NCI-H1694 treated with DMSO at 0.1 percent for 48 hours (cell line): ENCODE measurements at places on chromosomes 16 and 17.

- DNase-seq = no peak
Measured at GRCh38 chr17:78748730-78749317, 33.2 kb downstream of the CYTH1 start.

DNA sequence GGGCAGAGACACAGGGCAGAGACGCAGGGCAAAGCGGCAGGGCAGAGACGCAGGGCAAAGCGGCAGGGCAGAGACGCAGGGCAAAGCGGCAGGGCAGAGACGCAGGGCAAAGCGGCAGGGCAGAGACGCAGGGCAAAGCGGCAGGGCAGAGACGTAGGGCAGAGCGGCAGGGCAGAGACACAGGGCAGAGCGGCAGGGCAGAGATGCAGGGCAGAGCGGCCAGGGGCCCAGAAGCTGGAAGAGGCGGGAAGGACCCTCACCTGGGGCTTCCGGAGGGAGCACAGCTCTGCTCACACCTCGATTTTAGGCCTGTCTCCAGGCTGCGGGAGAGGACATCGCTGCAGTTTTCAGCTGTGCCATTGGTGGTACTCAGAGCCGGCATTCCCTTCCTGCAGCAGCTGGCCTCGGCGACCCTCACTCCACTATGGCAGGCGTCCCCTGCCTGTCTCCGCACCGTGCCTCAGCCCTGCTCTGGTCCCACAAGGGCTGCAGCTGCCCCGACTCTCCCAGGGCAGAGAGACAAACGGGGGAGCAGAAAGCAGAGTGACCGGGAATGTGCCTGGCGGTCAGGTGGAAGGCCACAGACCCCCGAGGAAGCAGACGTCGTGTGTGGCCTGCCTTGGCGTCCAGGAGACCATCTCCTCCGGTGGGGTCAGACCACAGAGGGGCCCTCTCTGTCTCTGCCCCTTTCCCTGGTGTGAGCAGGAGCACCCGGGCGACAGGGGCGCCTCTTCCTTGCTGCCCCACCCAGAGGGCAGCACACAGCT lies 29.9 kb downstream of the SOX8 start:
- DNase-seq = no peak

DNA sequence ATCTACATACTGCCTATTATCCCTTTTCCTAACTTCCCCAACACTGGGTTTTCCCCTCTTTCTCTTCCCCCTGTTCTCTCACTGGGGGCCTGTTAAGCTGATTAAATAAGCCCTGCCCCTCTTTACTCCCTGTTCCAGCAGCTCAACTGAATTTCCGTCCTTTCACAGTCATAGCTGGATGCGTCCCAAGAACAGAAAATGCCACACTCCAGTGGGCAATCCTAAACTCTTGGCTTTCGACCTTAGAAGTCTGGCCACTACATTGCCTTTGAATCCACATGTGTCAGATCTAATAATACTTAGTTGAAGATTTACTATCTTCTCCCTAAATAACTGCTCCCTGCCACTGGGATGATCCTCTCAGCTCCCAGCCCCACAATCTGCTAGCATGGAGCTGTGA lies 34.5 kb downstream of the KCNJ16 start:
- DNase-seq = no peak

DNA sequence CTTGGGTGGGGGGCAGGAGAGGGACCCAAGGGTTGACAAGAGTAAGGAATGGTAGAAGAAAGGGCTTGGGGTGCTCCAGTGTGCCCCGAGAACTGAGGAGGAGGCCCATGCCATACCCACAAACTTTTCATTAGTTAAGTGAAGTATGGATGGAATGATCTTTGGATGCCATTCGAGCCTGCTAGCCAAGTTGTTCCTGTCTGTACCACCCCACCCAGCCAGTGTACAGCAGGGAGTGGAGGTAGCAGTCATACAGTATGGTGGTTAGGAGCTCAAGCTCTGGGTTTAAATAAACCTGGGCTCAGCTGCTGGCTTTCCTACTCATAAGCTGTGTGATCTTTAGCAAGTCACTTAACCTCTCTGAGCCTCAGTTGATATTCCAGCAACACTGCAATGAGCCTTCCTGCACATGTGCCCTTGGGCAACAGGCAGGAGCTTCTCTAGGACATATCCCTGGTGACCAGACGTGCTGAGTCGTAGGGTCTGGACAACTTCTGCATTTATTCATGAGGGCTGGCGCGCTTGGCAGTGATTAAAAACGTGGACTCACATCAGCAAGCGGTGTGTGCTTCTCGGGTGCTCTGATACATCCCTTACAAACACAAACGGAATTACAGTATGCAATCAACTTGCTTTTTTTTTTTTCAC lies 22.9 kb downstream of the ITPRIPL2 start:
- no peak for DNase-seq

GRCh38 chr16:48608452-48608851 lies 1.5 kb downstream of the N4BP1 start:
- DNase-seq = no peak

DNA sequence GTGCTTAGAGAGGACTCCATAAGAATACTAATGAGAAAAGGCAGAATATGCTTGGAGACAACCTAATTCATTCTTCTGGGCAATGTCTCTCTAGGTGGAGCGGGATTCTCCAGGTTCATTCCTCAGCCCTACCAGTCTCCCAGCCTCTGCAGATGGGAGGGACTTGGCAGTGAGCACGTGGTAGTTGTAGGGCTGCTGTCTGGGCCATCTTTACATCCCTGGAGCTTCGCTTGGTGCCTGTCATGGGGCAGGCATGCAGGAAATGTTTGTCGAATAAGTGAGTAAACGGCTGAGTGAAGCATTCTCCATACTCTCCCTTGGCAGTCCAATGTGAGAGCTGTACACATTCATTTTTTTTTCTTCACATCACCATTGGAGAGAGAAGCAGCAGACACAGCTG lies 387.5 kb downstream of the UTP18 start:
- no peak for DNase-seq

DNA sequence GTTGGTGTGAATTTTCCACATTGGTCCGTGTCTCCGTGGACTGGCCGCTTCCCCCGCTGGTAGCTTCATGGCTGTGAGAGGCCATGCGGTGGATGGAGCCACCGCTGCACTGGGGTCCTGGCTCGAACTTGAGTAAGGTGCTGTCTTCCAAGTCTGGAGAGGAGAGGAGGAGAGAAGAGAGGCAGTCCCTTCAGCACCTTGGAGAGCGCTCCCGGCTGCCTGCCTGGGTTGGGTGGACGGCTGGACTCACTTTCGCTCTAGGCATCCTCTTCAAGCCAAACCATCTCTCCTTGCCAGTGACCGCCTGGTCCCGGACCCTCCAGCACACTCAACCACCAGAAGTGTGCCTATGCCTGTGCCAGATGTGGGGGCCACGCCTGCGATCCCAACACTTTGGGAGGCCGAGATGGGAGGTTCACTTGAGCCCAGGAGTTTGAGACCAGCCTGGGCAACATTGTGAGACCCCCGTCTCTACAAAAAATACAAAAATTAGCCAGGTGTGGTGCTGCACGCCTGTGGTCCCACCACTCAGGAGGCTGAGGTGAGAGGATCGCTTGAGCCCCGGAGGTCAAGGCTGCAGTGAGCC lies 6.2 kb downstream of the JPH3 start:
- no peak for DNase-seq

- no peak for DNase-seq
Measured at GRCh38 chr16:49690778-49691177, 165.1 kb downstream of the ZNF423 start.

GRCh38 chr17:82528484-82529265 lies 9.1 kb downstream of the FOXK2 start:
- DNase-seq = peak; percentile 32

GRCh38 chr17:2102931-2103809 lies 48.3 kb downstream of the HIC1 start:
- DNase-seq = no peak

DNA sequence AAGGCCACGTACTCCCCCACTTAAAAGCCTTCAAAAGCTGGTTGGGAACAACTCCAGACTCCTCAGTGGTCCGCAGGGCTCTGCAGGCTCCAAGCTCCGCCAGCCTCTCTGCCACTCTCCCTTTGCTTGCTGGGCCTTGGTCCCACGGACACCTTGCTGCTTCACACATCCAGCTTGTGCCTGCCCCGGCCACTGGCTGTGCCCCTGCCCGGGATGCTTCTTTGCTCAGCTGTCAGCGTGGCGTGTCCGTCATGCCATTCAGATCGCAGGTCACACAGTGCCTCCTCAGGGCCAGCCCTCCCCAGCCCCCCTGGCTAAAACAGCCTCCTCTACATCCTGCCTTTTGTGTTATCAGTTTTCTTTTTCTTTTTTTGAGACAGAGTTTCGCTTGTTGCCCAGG lies 11.8 kb downstream of the ASPHD1 start:
- no peak for DNase-seq

- no peak for DNase-seq
Measured at GRCh38 chr16:51949282-51949681, 597.7 kb downstream of the TOX3 start.

- no peak for DNase-seq
Measured at GRCh38 chr17:59899099-59899498, 6.2 kb downstream of the RPS6KB1 start.

- DNase-seq = peak; percentile 19
Measured at GRCh38 chr17:77881545-77881944, 77.0 kb upstream of the TNRC6C start.

DNA sequence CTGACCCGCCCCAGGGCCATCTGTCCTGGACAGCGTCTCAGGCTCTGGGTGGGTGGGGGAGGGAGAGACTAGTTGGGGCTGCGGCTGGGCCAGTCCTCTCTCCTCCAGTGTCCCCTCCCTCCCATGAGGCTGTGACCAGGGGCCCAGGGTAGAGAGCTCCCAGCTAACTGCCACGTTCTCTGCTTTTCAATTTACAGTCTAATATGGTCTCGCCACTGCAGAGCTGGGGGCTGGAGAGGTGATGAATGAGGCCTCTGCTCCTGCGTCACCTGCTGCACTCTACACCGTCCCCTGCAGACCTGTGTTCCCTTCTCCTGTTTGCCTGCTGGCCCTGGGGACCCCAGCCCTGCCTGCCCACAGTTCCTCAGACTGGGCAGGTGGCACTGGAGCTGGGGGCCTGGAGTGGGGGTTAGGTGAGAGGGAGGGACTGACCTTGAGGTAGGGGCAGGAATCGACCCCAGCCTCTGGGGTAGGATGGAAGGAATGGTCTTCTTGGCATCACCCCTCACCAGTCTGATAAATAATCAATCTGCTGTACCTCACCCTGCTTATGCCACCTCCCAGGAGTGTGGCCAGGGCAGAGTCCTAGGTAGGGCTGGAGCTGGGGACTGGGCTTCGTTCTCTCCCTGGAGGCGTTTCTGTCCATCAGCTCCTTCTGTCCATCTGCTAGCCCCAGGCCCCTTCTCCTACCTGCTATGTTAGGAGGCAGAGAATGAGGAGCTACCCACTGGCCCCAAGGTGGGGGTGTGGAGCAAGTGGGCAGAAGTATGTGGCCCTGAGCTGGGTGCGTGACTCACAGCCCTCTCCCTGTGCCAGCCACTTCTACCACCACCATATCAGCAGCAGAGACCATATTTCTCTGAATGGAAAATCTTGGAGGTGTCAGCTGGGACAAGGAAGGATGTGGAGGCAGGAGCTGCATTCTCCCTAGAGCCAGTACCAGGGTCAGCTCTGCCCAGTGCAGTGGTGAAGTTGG lies 12.9 kb downstream of the SEZ6 start:
- DNase-seq = no peak

DNA sequence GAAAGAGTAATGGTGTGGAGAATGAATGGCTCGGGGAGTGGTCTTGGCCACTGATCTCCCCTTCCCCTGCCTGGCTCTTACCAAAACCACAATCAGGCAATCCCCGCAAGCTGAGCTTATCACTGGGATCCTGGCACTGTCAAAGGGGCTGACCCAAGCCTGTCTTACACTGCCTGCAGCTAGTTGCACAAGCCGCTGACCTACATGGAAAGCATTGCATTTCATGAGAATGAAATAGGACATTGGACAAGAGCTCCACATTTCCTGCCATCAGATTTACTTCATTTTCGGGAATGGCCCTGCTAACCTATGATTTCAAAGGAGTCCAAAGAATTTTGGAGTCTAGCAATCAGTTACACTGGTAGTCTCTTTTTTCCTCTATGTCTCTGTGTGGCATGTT lies 146.4 kb downstream of the PCTP start:
- no peak for DNase-seq

- no peak for DNase-seq
Measured at GRCh38 chr16:49351096-49351487, 22.5 kb upstream of the C16orf78 start.

GRCh38 chr16:23025692-23026307 lies 123.5 kb downstream of the USP31 start:
- DNase-seq = no peak

DNA sequence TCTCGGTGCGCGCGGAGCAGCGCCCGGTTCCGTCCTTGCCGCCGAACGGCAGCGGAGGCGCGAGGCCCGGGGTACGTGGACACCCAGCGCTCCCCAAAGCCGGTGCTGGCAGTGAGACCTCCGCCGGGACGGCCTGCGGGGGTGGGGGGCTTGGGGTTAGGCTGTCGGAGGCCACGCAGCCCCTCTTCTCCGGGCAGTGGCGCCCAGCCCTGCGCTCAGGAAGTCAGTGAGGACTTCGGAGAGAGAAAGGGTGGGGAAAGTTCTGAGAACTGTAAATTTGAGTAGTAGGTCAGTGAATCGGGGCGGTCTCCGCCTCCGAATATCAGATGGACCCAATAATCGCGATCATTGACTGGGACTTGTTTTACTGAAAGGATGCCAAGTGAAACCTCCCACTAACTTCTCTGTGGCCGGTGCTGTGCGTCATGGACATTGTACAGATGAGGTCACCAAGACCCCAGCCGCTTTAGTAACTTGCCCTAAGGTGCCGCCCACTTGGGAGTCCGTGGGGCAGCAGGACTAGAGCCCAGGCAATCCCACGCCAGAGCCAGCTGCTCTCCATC lies 468 bp downstream of the IL4R start:
- no peak for DNase-seq

- no peak for DNase-seq
Measured at GRCh38 chr17:78369791-78370381, 8.6 kb upstream of the PGS1 start.

DNA sequence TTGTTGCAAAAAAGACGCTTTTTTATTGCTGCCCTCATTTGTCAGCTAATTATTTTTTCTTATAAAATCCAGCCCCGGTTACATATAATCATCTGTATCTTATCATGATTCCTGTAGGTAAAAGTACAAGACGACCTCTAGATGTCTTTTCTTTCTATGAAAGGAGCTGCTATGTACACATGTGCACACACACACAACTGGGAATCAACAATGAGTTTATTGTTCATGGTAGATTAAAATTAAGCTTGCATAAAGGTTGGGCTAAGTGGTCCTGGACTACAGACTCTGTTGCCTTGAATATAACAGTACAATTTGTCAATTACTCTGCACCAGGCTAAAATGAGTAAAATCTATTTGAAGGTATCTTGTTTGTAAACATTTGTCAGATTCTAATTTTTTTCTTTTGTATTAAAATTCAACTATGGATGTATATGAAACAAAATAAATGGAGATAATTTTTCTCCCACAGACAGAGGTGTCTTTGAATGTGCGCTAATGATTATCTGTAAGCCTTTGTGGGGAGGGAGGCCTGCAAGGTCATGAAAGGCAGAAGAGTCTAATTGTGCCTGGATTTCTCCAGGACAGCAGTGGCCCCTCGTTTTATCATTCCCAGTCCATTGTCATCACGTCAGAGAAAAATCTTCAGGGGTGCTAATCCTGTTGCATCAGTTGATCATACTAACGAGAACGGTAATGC lies 13.4 kb downstream of the C17orf58 start:
- no peak for DNase-seq
